ENCODE measurements at places on chromosomes 2 and 18.
A peak's percentile ranks its signal among the peaks of the same experiment; 100 is the strongest.

GRCh38 chr18:9614401-9615279 lies at the start of gene PPP4R1:
TSS of gene PPP4R1 (minus strand) at chr18:9614559. CDS start at chr18:9614484, 75 bp downstream.
- DNase-seq: peak; percentile 38

- DNase-seq: no peak
Measured at GRCh38 chr18:77653792-77654191, 404.1 kb downstream of the GALR1 start.

- no peak for DNase-seq
Measured at GRCh38 chr18:58135183-58135641, 91.2 kb downstream of the NEDD4L start.

GRCh38 chr2:11128243-11128951 lies 26.9 kb upstream of the SLC66A3 start:
- no peak for DNase-seq

DNA sequence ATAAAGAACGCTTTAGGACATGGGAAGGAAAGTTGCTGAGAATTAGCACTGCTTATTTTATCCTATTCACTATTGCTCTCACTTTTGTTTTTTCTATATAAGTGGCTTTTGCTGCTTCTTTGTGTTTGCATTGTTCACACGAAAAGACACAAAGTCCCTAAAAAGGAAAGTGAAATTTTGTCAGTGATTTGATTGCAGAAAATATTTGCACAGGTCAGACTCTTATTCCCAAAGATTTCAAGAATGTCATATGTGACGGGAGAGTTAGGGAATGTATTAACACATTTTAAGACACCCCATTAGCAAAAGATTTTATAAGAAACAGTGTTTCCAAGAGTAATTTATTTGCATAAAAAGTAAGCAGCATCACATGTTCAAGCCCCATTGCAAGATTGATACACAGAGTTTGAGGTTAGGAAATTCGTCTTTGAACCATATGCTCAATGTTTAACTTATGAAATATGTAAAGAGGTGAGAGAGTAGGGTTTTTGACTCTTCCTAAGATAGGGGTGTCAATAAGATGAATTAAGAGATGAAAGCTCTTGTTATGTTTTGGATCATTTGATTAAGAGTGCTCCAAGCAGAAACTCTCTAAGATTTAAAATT lies 57.0 kb downstream of the CCDC102B start:
- no peak for DNase-seq

DNA sequence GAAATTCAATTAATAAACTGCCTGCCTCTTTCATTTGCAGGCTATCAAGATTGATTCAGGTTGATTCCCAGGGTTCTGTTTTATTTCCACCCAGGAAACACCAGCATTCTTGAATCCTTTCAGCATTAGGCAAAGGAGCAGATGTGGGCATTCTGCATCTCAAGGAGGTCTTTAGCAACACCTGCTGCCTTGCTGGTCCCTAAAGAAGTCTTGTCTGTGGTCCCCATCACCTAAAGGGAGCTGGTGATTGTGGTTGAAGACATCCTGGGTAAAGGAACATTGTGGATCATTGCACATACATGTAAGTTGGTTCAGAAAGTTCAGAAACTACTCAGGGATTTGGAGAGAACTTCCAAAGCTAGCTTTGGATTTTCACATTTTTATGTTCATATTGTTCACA lies 78.3 kb downstream of the EVA1A start:
- no peak for DNase-seq

GRCh38 chr2:75327334-75327733 lies 128.0 kb upstream of the TACR1 start:
- DNase-seq: no peak

DNA sequence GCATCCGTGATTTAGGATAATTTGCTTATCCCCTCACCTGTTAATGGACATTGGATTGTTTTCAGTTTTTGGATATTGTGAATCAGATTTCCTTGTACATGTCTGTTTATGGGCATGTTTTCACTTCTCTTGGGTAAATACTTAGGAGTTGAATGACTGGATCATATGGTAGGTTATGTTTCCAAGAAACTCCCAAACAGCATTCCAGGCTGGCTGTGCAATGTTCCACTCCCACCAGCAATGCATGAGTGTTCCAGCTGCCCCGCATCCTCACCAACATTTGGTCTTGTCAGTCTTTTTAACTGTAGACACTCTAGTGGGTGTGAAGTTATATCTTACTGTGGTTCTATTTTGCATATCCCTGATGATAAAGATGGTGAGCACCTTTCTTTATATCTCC lies 8.9 kb upstream of the LRRFIP1 start:
- no peak for DNase-seq

DNA sequence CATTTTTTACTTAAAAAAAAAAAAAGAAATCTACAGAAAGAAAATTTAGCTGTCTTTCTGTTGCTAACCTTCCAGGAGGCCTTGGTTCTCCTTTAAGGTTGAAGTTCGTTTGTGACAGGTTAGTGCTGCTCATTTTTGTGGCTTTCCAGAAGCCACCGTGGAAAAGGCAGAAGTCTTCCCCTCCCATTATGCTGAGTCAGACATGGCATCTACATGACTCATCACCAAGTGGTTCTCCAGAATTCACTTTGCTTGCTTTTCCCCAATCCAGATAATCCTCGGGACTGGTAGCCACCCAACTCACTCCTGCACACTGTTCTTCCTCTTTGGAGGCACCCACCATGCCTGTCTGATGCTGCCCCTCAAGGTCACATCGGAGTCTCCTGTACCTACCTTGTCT lies 228.7 kb downstream of the PIK3C3 start:
- DNase-seq: no peak

- no peak for DNase-seq
Measured at GRCh38 chr2:187552381-187552780, 1.9 kb downstream of the TFPI start.

GRCh38 chr18:12943215-12943614 lies 4.6 kb upstream of the SEH1L start:
- DNase-seq: no peak

- DNase-seq: no peak
Measured at GRCh38 chr2:11023326-11024258, 111.9 kb downstream of the KCNF1 start.

GRCh38 chr2:240959941-240960308 lies 38.5 kb upstream of the SNED1 start:
- no peak for DNase-seq
